GM12878 (cell line): ENCODE measurements at places on chromosomes 16 and 17.
A peak's percentile ranks its signal among the peaks of the same experiment; 100 is the strongest.

- H3K4me1 ChIP-seq: no peaks in the 10 kb centered on the region
- no peak for DNase-seq
- no peak overlapping the region for H3K27ac ChIP-seq
- H3K36me3 ChIP-seq: no peaks in the 10 kb centered on the region
- H3K27me3 ChIP-seq: no peaks in the 10 kb centered on the region
These were observed 80.4 kb upstream of the IRX3 start for GRCh38 chr16:54366943-54367342.

- no peak for DNase-seq
- H3K27me3 ChIP-seq: no peaks in the 10 kb centered on the region
- H3K27ac ChIP-seq: no peak overlapping the region
- no peak overlapping the region for H3K4me3 ChIP-seq
- no peaks in the 10 kb centered on the region for H3K36me3 ChIP-seq
- no peaks in the 10 kb centered on the region for H3K4me1 ChIP-seq
These were observed 767.6 kb upstream of the EEF2KMT start for GRCh38 chr16:5865236-5865635.

DNA sequence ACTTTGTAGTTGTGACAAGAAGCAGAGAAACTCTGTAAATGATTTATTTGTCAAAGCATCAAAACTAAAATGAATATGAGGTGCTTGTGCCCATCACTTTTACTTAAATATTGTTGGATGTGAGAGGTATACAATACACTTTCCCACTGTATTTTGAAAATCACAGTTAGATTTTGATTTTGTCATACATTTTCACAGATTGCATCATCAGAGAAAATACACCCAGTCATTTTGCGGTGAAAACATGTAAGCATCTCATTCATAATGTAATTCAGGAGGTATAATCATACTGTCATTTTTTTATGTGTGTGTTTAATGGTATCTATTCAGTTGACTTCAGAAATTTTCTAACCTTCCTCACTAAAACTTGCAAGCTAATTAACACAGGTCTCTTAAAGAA lies 11.3 kb downstream of the ZNF207 start:
- H3K36me3 ChIP-seq: peaks cover 32% of the 10 kb centered on the region
- no peaks in the 10 kb centered on the region for H3K4me1 ChIP-seq
- H3K27ac ChIP-seq: no peak overlapping the region
- no peak for DNase-seq
- no peaks in the 10 kb centered on the region for H3K27me3 ChIP-seq

DNA sequence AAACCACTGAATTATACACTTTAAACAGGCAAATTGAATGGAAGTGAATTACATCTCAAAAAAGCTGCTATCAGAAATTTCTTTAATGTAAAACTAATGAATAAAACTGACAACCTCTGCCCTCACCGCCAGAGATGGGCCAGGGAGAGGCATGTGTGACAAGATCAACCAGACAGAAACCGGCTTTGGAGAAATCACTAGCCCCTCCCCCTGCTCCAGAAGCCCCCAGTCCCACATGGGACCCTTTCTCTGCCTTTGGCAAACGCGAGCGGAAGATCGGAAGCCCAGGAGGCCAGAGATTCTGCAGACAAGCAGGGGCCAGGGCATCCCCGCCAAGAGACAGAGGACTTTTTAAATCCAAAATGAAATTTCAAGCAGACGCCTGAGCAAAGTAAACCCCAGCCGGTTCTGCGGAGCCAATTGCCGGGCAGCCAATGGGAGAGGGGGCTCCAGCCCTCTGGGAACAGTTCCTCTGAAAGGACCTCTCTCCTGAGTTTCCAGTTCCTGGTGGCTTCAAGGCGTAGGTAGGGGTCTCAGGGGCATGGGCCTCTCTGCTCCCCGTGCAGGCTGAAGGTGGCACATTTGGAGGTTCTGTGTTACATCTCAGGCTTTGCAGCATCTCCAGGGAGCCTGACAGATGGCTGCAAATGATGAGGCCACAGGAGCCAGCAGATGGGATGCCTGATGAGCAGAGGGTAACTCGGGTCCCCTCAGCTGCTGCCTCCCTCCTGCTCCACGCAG lies 118.1 kb downstream of the GSG1L start:
- no peak overlapping the region for H3K4me3 ChIP-seq
- no peaks in the 10 kb centered on the region for H3K27me3 ChIP-seq
- no peak for DNase-seq
- no peaks in the 10 kb centered on the region for H3K36me3 ChIP-seq
- no peak overlapping the region for H3K27ac ChIP-seq

- H3K27me3 ChIP-seq: no peaks in the 10 kb centered on the region; the same call in 1 of the 2 replicates
- DNase-seq: no peak
- H3K36me3 ChIP-seq: no peaks in the 10 kb centered on the region
These were observed 58.7 kb downstream of the HSD17B2 start for GRCh38 chr16:82093666-82094300.

GRCh38 chr16:56910654-56911539 lies 21.0 kb upstream of the HERPUD1 start:
- H3K36me3 ChIP-seq: no peaks in the 10 kb centered on the region
- no peaks in the 10 kb centered on the region for H3K27me3 ChIP-seq
- H3K4me3 ChIP-seq: no peak overlapping the region; the same call in 1 of the 2 replicates

DNA sequence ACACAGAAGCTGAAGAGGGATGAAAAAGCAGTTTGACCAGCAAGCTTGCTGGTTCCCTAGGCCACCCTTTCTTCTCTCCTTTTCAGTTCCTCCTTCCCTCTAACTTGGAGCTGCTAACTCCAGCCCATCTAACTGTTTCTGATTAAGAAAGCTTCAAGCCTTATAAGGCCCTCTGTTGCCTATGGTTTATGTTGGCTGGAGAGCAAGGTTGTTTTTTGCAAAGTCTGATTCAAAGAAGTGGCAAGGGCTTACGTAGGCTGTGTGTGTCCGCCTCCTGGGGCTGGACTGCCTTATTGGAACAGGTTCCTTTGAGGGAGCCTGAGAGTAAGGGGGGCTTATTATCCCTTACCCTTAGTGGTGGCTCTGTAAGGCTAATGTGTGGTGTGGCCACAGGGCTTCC lies 7.1 kb downstream of the AKAP1 start:
- peaks cover 7% of the 10 kb centered on the region for H3K36me3 ChIP-seq
- peak overlapping the region; percentile 59 for H3K27ac ChIP-seq
- H3K27me3 ChIP-seq: no peaks in the 10 kb centered on the region
- H3K4me3 ChIP-seq: no peak overlapping the region

GRCh38 chr16:19963301-19963700 lies 78.7 kb upstream of the GPRC5B start:
- no peak overlapping the region for H3K27ac ChIP-seq
- H3K4me1 ChIP-seq: no peaks in the 10 kb centered on the region
- no peaks in the 10 kb centered on the region for H3K36me3 ChIP-seq
- no peak for DNase-seq
- no peaks in the 10 kb centered on the region for H3K27me3 ChIP-seq
- no peak overlapping the region for H3K4me3 ChIP-seq
